ENCODE measurements at places on chromosomes 2 and 18.

GRCh38 chr18:25350489-25351251, 1.3 kb downstream of the ZNF521 start:
- peak; percentile 75 for DNase-seq

DNA sequence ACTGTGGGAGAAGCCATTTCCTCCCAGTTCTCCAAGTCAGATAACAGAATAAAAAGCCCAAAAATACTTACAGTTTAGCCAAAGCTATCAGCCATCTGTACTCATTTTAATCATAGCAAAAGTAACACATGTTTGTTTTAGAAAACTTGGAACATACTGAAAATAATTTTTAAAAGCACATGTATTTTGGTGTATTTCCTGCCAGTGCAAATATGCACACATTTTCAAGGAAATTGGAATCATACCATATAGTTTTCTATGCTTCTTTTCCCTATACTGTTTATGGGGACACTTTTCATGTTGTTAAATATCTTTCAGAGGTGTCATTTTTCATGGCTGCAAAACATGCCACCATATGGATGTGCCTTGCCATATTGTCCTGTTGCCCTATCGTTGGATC, 51.2 kb downstream of the BOD1L2 start:
- no peak for DNase-seq

- peak; percentile 21 for DNase-seq
Observed at GRCh38 chr2:41137031-41137430, 685.1 kb upstream of the SLC8A1 start.

DNA sequence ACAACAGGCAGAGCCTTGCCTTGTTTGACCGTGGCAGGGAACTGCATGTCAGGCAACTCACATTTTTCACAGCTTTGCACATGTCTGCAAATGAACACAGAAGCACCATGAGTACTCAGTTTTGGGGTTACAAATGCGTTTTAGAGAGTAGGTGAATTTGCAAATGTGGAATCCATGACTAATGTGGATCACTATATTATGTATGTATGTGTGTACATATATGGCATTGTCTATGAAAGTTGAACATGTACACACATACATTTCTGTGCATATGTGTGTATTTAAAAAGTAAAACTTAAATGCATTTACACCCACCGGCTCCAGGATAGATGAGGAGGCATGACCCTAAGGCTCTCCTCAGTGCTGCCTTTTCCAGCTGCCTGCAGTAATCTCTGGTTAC, 65.1 kb downstream of the SOWAHC start:
- no peak for DNase-seq

DNA sequence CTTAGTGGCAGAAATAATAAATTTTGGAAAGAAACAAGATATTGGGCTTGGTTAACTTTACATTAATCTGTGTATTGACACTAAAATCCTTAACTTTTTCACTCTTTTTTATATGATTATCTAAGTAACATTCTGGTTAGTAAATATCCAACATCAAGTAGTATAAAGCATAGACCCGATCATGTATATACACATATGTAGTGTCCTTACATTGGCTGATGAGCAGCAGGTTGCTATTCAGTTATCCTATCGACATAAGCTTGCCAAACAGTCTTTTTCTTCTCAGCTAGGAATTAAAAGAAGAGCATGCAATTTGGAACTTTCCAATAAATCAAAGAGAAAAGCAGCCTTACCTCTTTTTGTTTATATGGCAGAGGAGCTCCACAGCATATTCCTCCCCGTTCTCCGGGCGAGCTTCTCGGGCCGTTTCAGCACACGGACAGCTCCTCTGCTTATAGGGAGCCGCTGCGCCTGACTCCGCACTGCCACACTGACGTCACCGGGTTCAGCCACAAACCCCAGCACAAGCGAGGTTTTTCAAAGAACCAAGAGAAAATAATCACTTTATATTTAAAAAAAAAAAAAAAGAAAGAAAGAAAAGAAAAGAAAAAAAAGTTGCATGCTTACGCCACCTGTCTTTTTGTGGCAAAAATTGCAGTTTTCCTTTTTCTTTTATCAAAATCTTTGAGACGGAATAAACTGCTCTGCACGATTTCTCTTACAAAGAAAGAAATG, at the start of gene SCG2:
Gene SCG2 (minus strand): TSS at position 430 of the 735 bp plus-strand sequence. CDS start 3,079 bp downstream, outside the sequence.
- peak; percentile 94 for DNase-seq

DNA sequence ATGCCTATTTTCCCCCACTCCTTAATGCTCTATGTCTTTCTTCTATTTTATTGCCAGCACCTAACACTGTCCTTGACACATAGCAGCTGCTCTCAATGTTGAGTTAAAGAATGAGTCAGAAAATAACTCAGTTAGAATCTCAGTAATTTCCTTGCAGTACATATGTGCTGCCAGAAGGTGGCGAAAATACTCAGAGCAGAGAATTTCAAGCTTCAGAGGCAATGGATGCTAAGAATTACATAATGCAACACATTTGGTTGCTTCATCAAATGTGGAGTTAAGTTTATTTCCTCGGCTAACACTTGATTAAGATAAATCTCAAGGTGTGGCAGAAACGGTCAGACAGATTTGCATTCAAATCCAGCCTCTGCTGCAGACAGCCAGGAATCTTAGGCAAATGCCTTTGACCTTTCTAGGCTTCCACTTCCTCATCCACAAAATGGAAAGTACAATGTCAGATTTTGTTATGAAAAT, 105.6 kb downstream of the VSNL1 start:
- DNase-seq = peak; percentile 88

GRCh38 chr2:234290671-234291070, 206.2 kb downstream of the ARL4C start:
- DNase-seq = no peak

- peak; percentile 98 for DNase-seq
Observed at GRCh38 chr2:219453671-219454590, 19.3 kb downstream of the SPEG start.

GRCh38 chr18:10010611-10011015, 96.8 kb downstream of the VAPA start:
- DNase-seq = peak; percentile 97

Data from umbilical cord (tissue), 2 donors.